ENCODE measurements at places on chromosomes 6 and 20.

DNA sequence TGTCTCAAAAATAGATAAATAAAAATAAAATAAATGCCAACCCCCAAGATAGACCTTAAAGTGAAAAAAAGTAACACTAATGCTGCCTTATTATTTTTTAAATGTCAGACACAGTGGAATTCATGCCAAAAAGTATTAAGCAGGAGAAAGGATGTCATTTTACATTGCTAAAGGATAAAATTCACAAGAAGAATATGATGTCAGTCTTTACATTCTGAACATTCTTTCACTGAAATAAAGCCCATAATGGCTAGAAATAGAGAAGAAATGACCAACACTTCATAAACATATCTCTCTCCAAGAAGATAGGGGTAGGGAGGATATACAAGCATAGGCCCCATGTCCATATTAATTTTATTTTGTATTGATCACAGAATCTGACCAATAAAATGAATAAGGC is 47.4 kb downstream of the SLC23A2 start:
- DNase-seq: no peak

DNA sequence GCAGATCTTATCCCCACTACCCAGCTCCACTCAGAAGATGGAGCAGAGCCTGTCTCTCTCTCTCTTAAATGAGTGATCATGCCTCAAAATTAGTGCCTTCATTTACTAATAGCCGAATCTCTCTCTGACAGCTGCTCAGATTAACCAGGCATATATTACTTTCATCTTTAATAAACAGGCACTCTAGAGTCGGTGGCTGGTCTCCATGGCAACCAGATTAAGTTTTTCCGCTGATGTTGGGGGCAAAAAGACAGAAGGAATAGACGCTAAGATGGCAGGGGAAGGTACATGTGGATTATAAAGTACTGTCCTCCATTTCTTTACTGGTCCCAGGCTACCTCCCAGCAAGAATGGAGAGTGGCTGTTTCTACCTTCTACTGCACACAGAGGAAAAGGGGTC is 121.6 kb downstream of the QRSL1 start:
- no peak for DNase-seq

DNA sequence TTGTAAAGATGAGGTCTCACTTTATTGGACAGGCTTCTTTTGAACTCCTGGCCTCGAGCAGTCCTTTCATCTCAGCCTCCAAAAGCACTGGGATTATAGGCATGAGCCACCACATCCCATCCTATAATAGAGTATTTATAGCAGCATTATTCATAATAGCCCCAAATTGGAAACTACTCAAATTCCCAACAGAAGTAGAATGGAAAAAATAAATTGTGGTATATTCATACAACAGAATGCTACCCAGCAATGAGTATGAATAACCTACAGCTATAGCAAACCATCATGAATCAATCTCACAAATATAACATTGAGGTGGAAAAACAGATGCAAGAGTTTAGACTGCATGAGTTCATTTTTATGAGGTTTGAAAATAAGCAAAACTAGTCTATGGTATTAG is 84.8 kb upstream of the BTBD3 start:
- DNase-seq: no peak

DNA sequence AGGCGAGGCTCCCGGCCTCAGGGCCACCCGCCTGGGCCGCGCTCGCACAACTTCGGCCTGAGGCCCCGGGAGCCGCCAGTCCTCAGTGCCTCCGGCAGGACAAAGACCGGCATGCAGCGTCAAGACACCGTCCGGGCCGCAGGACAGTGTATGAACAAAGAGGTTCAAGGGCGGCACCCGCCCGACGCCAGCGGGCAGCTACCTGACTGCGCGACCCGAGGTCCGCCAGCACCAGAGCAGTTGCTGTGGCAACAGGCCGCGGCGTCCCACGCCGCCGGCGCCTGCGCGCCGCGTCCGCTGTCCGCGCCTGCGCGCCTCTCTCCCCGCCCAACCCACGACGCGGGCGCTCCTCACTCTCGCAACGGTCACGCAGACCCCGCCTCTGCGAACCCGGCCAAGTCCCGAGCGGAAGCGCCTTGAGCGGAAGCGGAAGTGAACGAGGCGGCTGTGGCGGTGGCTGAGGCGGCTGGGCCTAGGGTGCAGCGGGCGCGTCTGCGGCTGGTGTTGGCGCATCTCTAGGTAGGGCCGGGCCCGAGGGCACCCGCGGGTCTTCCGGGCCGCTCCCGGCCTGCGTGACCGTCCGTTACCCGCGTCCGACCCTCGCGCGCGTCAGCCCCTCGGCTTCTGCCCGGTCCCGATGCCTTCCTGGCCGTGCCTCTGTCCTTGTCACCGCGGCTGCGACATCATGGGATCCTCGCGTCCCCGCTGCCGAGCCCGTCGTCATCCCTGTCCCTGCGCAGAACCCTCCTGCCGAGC is at the start of gene FAM120B:
TSS of gene FAM120B (plus strand) at position 435 of the 756 bp plus-strand sequence. CDS start 10,633 bp downstream, outside the sequence.
- DNase-seq: peak; percentile 86

GRCh38 chr6:128463942-128464341 is 56.5 kb downstream of the PTPRK start:
- no peak for DNase-seq

GRCh38 chr6:108134213-108134970 is 31.4 kb upstream of the NR2E1 start:
- DNase-seq: no peak

- no peak for DNase-seq
These were observed 8.1 kb upstream of the GTF3C6 start for GRCh38 chr6:110950440-110950839.

GRCh38 chr20:60956194-60956593 is 295.9 kb upstream of the CDH4 start:
- no peak for DNase-seq

DNA sequence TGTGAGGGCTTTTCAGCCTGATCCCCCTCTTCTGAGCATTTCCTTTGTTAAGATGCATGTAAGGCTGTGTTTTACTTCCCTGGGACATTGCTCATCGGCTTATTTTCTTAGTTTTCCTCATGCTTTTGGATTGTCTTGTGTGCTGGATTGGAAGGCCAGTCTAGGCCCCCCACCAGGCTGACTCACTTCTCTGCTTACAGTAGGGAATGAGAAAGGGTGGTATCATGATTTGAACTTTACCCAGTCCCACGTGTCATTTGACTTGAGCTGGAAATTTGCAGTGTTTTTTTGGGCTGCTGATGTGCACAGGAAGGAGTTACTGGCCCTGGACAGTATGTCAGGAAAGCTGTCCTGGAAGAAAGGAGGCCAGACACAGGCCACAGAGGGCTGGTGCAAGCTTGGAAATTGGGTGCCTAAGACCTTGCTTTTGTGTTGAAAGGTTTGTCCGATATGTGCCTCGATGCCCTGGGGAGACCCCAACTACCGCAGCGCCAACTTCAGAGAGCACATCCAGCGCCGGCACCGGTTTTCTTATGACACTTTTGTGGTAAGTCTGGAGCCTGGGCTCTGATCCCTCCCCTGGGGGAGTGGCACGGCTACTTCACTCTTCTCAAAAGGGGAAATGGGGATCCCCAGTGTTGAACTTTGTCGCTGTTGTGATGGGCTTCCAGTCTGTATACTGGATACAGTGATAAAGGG is 12.8 kb downstream of the RNF114 start:
- DNase-seq: no peak
